ENCODE measurements at places on chromosomes 1 and 21.

GRCh38 chr1:79849388-79849787 lies 842.9 kb upstream of the ADGRL4 start:
- no peak for DNase-seq

DNA sequence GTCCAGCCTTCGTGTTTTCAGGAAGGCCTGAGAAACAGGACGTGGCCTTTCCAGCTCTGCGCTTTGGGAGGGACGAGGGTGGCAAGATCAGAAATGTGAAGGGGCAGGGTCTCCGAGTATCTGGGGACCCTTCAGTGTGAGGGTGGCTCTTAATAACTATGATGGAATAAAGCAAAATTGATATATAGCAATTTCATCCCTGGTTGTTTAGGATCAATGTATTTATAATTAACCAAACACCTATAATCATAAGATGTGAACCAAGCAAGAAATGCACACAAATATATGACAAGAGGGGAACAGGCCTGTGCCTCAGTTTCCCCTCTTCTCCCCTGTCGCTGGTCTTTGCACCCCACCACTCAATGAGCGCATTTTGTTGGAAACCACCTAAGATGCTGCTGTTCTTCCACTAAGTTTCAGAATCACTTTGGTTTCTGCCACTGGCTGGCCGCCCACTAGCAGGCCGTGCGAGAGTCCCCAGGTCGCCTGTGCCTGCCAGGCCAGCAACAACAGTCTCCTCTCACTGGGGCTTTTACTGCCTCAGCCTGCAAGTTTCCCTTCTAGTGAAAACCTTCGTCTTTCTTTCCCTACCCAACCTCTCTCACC lies 36.6 kb downstream of the UBASH3A start:
- no peak for DNase-seq

DNA sequence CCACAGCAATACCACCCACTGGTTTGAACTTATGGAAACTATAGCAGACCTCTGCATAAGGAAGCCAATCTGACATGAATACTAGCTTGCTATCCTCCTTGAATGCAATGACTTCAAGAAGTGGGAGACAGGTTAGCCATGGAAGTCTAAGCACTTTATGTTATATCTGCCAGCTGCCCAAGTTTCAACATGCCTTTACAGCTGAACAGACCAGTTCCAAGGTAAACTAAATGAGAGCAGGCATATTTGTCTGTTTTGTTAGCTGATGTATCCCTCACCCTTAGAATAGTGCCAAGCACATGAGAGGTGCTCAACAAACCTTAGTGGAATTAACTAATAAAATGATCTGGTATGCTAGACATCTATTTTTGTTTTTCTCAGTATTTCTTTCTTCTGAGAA lies 65.1 kb downstream of the ALG14 start:
- DNase-seq = no peak

DNA sequence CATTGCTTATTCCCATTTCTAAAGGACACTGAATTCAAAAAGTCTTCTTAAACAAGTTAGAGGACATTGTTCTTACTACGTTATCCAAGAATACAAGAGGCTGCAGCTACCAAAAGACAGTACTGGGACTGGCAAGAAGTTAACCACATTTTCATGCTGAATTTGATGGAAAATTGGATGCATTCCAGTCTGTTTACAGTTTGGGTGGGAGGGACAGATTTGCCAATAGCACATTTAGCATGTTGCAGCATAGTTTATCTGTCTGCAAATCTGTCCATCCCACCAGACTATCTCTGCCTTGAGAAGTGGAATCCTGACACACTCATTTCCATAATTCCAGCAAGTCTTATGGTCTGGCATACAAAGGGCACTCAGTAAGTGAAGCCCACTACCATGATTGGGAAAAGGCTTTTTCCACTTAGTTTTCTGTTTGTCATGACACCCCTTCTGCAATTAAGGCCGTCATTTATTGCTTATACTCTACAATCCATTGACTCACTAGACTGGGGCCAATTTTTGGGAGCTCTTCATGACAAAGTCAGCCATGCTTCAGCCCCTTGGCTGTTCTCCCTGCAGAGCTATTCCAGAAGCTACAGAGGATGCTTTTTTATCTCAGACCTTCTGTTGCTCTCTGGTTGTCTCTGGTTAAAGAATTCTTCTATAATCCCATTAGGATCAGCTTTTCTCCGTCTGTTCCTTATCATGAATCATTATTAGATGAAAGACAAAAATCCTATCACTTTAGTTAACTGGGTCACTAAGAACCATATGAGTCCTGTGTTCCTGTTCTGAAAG lies 355.8 kb upstream of the PTBP2 start:
- no peak for DNase-seq

GRCh38 chr1:22075718-22076117 lies 23.2 kb downstream of the CDC42 start:
- DNase-seq = no peak

DNA sequence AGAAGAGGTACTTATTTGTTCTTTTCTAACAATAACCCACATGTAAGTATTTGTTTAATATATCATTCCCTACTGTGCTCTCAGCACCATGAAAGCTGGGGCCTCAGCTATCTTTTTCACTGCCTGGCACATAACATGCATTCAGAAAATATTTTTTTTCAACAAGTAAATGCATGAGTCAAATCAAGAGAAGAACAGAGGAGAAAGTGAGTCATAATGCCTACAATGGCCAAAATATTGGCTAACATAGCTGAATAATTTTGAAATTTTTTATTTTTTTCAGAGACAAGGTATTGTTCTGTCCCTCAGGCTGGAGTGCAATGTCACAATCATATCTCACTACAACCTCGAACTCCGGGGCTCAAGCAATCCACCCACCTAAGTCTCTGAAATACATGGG lies 252.2 kb upstream of the ADAMTS5 start:
- DNase-seq = peak; percentile 54

- no peak for DNase-seq
Measured at GRCh38 chr1:42052072-42052699, 101.0 kb upstream of the GUCA2B start.

- no peak for DNase-seq
Measured at GRCh38 chr1:202562444-202563060, 147.7 kb downstream of the SYT2 start.

GRCh38 chr1:18765725-18766124 lies 93.7 kb downstream of the TAS1R2 start:
- DNase-seq = no peak

- no peak for DNase-seq
Measured at GRCh38 chr1:118118469-118118868, 66.6 kb downstream of the SPAG17 start.

GRCh38 chr1:95301614-95302013 lies 67.6 kb downstream of the RWDD3 start:
- no peak for DNase-seq

GRCh38 chr1:19427087-19427781 lies 58.1 kb downstream of the CAPZB start:
- DNase-seq = no peak

DNA sequence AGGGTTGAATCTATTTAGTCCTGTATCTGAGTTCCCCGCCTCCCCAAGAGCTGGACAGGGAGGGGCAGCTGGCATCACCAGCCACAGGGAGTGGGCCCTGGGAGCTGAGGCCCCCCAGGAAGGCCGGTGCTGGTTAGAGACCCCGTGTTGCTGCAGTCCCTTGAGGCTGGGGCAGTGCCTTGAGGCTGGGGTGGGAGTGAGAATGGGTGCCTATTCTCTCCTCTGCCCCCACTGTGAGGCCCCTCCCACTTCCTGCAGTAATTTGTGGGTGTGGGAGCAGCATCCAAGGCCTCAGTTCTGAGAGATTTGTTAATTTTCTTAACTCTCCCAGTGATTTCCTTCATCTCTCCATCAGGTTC lies 2.5 kb upstream of the TRAPPC3 start:
- no peak for DNase-seq

DNA sequence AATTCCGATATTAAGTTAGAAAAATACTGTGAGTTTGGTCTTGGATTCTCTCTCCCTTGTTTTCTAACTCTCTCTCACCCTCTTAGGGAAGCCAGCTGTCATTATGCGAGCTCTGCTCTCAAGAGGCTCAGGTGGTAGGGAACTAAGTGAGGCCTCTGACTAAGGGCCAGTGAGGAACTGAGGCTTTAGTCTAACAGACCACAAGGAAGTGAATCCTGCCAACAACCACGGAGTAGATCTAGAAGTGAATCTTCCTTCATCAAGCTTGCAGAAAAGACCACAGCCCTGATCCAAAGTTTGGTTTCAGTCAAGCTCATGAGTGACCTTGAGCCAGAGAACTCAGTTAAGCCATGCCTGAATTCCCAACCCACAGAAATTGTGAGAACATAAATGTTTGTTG lies 180.1 kb upstream of the PRMT6 start:
- DNase-seq = no peak

- DNase-seq = no peak
Measured at GRCh38 chr1:212743901-212744475, 44.3 kb upstream of the BATF3 start.

- DNase-seq = no peak
Measured at GRCh38 chr1:158248771-158249170, 5.5 kb upstream of the CD1A start.

- no peak for DNase-seq
Measured at GRCh38 chr1:75811211-75811981, 14.7 kb downstream of the MSH4 start.

GRCh38 chr1:20345419-20345818 lies 54.7 kb downstream of the VWA5B1 start:
- DNase-seq = no peak

DNA sequence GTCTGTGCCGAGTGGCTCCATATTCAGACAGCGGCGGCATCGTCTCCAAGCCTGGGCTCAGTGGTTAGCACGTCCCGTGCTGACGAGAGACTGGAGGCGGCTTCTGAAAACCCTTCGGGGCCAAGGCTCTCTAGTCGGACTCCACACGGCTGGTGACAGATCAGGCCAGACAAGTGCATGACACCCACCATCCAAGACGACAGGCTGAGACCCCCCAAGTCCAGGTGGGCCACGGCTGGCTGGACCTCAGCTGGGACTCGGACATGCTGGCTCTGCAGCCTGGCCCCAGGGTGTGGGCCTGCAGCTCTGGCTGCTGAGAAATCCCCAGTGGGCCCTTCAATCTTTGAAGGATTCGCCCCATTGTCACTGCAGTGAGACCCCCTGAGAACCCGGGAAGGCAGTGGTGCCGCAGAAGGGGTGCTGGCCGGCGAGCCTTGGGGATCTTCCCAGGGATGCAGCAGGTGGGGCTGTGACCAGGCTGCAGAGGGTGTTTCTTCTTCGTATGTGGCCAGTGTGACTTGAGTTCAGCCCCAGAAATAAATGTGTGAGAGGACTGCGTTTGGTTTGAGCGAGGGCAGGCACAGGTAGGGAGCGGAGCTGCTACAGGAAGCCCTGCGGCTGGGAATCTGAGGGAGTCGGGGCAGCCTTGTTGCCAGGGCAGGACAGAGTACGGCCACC lies 15.9 kb upstream of the SLC19A1 start:
- no peak for DNase-seq

DNA sequence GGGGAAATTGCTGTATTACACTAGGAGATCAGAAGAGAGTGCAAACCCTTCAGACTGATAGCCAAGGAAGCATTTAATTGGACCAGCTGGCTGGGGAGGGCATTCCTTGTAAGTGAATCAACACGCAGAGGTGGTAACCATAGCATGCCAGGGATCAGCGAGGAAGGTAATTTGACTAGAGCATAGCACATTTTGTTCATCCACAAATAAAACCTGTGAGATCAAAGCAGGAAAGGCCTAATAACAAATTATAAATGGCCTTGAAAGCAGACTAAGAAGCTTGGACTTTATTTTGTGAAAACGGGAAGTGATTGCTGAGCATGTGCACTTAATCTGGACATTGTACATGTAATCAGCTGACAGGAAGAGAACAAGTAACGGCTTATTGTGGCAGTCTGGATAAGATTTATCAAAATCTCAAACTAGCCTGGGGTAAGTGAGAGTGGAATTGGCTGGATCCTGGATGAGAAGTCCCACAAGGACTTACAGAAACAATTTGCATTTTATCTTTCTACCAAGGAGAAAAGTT lies 11.7 kb upstream of the CD55 start:
- DNase-seq = no peak

GRCh38 chr1:119632841-119633240 lies 15.2 kb downstream of the ZNF697 start:
- DNase-seq = no peak

DNA sequence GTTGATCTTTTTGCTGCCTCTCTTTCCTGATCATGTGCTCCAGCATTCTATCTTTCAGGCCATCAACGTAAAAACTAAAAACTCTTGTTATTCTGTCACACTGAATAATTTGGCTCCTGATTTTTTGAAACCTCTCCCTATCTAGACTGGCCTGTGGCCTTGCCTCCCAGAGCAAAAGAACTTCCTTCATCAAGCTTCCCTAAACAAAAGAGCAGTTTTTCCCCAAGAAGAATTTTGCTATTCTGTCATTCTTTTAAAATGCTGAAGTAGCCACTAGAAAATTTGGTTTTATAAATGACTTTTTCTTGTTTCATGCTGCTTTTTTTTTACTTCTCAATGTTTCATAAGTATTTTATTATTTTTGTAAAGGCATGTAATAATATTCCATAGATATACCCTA lies 37.1 kb upstream of the CR2 start:
- no peak for DNase-seq

- no peak for DNase-seq
Measured at GRCh38 chr1:22494144-22494543, 42.5 kb downstream of the ZBTB40 start.

DNA sequence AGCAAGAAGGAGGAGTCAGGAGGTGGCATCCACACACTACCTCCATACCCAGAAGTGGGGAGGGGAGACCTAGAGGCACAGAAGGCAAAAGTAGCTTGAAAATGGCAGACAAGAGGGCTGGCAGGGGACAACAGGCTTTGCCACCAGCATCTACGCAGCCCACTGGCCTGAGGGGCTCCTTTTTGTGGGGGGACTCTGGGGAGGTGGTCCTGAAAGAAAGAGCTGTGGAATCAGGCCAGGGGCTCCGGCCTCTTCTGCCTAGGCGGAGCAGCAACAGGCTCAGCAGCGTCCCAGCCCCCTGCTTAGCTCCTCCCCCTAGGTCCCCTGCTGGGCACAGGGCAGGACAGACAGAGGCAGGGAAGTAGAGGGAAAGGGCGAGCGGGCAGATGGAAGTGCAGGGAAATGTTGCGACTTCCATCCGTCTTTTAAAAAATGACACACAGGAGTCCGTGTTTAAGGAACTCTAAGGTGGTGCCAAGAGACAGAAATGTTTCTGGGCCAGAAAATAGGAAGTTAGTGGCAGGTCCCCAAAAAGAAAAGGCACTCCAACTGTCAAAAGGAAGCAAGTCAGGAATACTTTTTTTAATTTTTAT lies 10.0 kb upstream of the LEFTY2 start:
- DNase-seq = no peak

DNA sequence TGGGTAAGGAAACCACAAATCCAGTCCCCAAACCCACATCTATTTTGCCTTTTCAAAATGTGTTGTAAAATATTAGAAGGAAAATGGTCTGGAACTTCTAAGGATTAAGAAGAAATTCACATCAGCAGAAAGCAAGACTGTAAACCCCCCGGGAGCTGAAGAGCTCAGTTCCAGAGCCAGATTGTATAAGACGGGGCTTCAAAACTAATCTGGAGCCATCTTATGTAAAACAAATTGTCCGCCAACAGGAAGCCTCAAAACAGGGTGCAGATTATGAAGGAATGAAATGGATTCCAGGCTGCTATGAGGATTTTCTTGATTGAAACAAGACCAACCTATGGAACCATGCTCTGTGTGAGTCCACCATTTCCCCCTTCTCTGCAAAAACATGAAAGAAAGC lies 25.1 kb upstream of the HUNK start:
- no peak for DNase-seq

All from GM04503 (cell line).